ENCODE measurements at places on chromosomes 3 and 15.

- no peak for DNase-seq
Observed at GRCh38 chr15:29799859-29800258, 22.4 kb downstream of the TJP1 start.

- no peak for DNase-seq
Observed at GRCh38 chr15:79981831-79982455, 10.9 kb upstream of the BCL2A1 start.

GRCh38 chr15:49464522-49464921 lies 41.5 kb downstream of the FGF7 start:
- DNase-seq: no peak

GRCh38 chr3:108524537-108524936 lies 14.1 kb upstream of the MYH15 start:
- DNase-seq: no peak

- DNase-seq: no peak
Observed at GRCh38 chr3:42451546-42452230, 41.3 kb upstream of the LYZL4 start.

- DNase-seq: no peak
Observed at GRCh38 chr15:53831907-53832770, 72.7 kb upstream of the WDR72 start.

GRCh38 chr15:90780916-90781315 lies 63.8 kb downstream of the BLM start:
- peak; percentile 20 for DNase-seq

DNA sequence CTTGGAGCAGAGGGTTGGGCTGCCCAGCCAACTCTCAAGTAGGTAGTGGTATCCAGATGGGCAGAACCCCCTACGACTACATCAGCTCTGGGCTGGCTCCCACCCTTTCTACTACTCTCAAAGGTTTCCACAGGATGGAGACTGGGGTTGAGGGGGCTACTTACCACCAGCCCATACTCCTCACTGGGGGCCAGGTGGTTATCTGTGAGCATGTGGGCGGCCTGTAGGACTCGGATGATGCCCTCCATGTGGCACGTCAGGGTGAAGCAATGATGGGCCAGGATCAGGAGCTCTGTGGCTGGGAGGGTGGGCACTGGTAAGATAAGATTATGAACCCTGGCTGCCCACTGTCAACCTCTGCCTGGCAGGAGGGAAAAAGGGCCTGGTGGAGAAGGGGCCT lies 33.4 kb downstream of the EIF3J start:
- DNase-seq: no peak

DNA sequence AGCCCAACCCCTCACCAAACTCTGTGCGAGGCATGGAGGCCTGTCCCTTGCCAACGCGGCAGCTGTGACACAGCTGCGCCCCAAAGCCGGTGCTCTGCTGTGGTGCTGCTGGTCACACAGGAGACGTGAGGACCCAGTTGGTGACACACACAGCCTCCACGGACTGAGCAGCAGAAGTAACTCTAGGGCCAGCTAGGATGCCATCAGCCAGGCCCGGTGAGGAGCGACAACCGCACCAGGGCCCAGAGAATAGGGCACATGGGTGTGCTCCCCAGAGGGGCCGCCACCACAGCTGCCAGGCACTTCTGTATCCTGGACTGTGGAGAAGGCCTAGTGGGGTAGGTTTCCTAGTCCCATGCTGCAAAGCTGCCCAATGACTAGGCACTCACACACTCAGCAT lies 10.7 kb downstream of the ZXDC start:
- DNase-seq: no peak

DNA sequence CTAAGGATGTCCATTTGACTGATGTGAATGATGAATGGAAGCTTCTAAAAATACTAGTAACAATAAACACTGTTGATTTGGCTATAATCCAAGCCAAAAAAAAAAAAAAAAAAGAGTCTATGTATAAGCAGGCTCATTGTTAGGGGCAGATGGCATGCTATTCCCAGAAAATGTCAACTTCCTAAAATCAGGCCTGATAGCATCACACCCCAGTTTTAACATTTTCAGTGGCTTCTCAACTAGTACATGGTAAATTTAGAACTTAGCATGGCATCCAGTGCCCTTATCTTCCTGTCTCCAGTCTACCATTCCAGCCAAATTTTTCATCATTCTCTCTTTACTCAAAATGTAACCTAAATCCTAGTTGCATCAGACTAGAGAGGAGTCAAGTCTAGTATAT lies 288.2 kb upstream of the ZNF385D start:
- no peak for DNase-seq

- no peak for DNase-seq
Observed at GRCh38 chr3:177441813-177442646, 244.7 kb upstream of the TBL1XR1 start.

- no peak for DNase-seq
Observed at GRCh38 chr3:148981273-148981672, 10.1 kb upstream of the GYG1 start.

DNA sequence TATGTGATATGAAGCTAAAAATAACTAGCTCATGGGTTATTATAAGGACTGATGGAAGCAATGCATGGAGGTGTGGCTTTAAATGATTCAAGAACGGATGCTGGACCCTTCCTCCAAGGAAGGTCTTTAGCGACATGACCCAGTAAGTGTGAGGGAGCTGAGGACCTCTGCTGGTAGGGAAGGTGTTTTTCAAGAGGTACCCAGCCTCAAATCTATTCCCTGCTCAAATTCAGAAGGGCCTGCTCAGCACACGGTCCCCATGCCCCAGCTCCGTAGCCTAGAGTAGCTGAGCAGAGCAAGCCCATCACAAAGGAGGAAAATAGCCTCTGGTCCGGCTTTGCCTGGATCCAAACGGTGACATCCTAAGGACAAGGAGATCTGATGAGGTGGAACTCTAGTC lies 266.2 kb upstream of the IGF1R start:
- no peak for DNase-seq

DNA sequence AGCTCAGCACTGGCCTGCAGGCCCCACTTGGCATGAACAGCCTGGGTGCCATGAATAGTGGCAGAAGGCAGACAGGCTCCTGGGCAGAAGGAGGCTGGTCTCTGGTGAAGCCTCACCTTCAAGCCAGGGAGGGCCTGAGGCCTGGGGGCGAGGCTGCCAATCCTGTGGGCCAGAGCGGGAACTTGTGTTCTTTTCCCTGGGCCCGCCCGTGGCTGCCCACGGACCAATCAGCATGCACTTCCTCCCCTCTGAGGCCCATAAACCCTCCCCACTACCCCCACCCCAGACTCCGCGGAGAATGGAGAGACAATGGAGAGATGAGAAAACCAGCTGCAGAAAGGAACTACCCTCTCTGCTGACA lies 283.8 kb upstream of the ROBO1 start:
- DNase-seq: no peak

- DNase-seq: no peak
Observed at GRCh38 chr3:157374933-157375332, 61.7 kb upstream of the PTX3 start.

- no peak for DNase-seq
Observed at GRCh38 chr3:32226875-32227500, 11.5 kb upstream of the CMTM8 start.

DNA sequence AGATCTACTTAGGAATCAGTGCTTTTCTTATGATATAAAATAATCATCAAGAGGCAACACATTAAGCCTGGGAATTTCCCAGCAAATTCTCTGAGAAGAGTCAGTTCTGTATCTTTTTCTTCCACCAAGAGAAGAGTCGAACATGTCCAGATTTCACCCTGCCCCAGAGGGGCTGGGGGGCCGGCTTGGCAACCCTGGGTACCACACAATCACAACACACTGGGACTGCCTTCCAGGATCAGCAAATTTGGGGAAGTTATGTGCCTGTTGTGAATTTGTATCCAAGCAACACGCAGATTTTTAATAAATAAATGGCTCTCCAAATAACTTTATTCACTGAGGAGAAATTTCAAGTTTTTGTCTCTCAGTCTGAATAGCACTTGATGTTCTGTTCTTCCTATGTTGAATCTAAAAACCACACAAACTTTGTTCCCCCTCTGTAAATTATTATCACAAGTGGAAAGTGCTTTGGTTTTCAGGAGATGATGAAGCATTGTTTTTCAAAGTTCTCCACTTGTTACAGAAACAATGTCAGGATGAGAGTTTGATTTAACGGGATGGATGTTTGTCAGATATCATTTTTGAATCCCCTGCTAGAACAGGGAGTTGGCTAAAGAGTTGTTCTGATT lies 357.2 kb downstream of the ZNF385D start:
- DNase-seq: no peak

GRCh38 chr15:33941279-33942063 lies 26.8 kb upstream of the CHRM5 start:
- no peak for DNase-seq

GRCh38 chr3:177336873-177337450 lies 139.7 kb upstream of the TBL1XR1 start:
- DNase-seq: no peak

DNA sequence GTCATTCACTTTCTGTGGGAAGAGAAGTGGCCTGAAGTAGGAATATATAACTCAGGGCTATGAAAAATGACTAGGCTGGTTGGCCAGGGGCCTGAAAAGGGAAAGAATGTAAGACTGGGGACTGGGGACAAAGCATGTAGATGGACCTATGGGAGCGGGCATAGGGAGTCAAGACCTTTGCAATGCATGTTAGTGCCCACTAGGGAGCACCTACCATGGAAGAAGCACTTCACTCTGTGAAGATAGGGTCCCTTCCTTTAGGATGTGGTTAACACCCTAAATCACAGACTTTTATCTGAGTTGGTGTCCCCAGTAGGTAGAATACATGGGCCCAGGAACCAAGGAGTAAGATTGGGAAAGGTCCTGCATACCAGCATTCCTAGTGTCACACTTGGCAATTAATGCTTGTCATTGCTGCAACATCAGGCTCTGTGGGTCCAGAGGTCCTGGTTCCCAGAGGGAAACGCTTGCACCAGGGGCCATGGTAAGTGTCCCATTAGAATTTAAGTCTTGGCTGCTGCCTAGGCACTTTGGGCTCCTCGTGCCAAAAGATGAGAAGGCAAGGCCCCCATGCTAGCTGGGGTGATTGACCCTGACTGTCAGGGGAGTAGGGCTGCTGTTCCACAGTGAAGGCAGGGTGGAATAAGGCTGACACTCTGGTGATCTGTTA lies 79.6 kb downstream of the CRYGS start:
- DNase-seq: peak; percentile 7

DNA sequence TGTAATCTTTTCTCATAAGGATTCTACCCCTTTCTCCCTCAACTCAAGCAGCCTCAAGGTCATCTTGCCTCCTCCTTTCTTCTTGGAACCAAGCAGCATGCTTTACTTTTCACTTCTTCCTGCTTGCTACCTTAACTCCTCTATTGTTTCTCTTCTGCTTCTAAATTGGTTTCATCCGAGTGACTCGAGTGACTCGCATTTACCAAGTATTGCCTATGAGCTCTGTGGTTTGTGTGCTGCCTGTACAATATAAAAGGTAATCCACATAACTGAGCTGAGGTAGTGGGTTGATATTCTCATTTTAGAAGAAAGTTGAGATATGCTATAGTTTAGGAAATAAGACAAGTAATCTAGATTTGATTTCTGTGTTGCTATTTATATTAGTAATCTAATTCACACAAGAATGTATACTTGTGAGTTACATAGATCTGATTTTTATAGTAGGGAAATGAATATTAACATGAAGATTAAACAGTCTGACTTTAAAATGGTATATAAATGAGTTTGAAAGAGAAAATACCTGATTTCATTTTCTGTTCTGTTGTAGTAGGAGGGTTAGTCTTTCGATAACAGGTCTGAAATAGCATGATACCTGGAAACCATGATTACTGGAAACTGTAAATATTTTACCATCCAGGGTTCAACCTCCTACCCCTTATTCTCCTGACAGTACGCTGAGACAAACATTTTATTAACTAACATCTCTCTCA lies 5.5 kb downstream of the HHLA2 start:
- DNase-seq: no peak

- no peak for DNase-seq
Observed at GRCh38 chr15:89912674-89913396, at the start of gene ARPIN. ARPIN (minus strand) TSS chr15:89912952; CDS start chr15:89912835, 117 bp downstream.

- no peak for DNase-seq
Observed at GRCh38 chr15:51401872-51402517, 60.5 kb downstream of the GLDN start.

DNA sequence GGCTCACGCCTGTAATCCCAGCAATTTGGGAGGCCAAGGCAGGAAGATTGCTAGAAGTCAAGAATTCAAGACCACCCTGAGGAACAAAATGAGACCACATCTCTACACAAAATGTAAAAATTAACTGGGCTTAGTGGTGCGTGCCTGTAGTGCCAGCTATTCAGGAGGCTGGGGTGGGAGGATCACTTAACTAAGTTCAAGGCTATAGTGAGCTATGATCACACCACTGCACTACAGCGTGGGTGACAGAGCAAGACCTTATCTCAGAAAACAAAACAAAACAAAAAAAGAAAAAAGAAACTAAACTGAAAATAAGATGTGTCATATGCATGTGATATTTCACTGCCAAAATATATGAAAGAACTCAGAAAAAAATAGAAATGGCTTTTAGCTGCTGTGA lies 243.3 kb upstream of the CCDC54 start:
- no peak for DNase-seq

DNA sequence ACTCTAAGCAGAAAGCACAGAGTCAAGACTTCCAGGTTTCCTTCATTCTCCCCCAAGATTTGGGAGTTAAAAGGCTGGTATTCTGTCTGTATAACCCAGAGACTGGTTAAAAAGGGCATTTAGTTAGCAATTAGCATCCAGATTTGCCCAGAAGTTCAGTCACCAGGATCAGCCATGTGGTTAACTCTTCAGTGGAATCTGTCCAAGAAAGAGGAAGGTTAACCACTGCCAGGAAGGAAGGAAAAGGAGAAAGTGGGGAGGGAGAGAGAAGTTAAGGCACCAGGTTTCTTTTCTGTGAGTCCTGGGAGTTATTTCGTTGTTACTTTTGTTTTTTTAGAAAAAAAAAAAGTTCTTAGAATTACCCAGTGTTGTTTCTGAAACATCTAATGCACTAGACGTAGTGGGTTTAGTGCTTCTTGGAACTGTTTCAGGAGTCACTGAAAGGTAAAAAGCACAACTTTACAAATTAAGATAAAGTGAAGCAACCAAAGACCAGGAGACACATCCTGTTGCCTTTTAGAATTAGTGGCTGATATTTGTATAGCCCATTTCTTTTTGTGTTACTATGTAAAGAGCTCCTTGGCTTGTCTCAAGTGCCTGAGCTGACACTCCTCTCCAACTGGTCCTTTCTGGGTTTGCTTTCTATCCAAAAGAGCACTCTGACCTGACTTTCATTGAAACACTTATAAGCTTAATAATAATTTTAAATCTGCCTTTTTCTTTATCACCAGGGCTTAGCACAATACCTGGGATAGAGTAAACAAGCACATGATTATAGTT lies 128.6 kb downstream of the ABI3BP start:
- no peak for DNase-seq

- DNase-seq: no peak
Observed at GRCh38 chr15:90955624-90956273, 1.1 kb downstream of the RCCD1 start.

- DNase-seq: no peak
Observed at GRCh38 chr3:49775538-49775937, 10.8 kb downstream of the IP6K1 start.

GRCh38 chr3:52694528-52695189 lies 8.8 kb downstream of the GNL3 start:
- no peak for DNase-seq

GRCh38 chr3:188682316-188682715 lies 489.5 kb upstream of the TPRG1 start:
- DNase-seq: no peak

All from CD4-positive, alpha-beta T cell treated with Interleukin-10 for 1 hour (primary cell).